ENCODE measurements at places on chromosomes 6 and 20.
A peak's percentile ranks its signal among the peaks of the same experiment; 100 is the strongest.

DNA sequence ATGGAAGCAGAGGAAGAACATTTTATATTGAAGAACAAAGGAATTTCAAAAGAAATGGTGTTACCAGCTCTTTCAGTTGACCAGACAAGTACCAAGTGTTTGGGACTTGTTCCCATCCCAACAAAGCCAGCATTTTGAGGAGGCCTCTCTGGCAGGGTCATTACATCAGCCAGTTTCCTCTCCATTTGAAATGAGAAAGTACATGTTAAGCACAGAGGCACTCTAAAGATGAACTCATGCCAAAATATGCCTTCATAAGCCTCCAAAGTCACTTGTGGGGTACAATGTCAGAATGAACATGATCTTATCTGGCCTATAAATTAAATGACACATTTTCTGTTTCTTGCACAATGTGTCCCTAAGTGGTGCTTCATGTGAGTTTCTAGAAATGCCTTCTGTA is 223.9 kb downstream of the PRL start:
- DNase-seq: no peak

- DNase-seq: peak; percentile 16
Measured at GRCh38 chr6:169933251-169933821, 181.9 kb downstream of the ERMARD start.

DNA sequence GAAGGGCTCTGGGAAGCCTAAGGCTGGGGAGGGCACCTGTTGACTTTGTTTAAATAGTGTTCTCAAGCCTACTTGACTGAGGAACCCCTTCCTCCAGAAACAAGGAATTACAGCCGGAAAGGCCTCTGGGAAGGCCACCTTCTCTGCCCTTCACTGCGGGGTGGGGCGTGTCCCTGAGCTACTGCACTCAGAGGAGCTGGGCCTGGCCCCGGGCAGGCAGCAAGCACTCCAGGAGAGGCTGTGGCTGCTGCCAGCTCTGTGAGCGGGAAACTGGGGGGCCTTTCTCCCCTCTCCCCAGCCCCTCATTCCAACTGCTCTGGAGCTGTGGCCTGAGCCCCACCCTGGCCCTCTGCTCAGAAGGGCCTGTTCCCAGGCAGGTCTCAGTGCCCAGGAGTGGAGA is 4.0 kb upstream of the OSBPL2 start:
- no peak for DNase-seq

DNA sequence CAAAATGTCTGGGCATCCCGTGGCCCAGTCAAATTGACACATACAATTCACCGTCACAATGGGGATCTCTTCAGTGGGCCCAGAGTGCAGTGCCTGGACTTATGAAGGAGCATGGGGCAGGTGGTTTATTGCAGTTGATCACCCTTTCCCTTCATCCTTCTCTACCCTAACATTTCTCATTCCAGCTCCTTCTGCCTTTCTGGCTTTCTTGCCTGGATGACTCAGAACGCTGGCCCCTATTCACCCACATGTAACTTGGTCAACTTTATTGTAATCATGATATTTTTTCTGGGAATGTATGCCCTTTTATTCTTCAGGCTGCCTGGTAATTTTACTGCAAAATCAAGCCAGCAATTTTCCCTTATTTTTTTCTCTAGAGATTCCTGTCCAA is 179.9 kb upstream of the DTNBP1 start:
- DNase-seq: no peak

GRCh38 chr6:43308101-43308989 is at the start of gene CRIP3:
TSS of gene CRIP3 (minus strand) at chr6:43308826. CDS start at chr6:43308792, 34 bp downstream.
- peak; percentile 85 for DNase-seq

DNA sequence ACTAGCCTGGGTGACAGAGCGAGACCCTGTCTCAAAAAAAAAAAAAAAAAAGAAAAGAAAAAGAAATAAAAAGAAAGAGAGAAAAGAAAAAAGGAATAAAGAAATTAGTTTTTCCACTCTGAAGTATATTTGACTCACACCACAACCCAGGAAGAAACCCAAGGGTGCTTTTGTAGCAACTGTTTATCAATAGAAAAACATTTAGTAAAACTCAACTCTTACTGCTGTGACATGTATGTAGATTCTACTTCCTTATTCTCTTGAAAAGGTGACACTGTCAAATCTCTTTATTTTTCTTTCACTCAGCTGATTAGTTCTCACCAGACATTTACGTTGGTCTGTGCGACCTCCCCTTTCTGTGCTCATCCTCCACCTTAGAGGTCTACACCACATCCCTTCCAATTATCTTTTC is 99.9 kb upstream of the SHLD1 start:
- no peak for DNase-seq

DNA sequence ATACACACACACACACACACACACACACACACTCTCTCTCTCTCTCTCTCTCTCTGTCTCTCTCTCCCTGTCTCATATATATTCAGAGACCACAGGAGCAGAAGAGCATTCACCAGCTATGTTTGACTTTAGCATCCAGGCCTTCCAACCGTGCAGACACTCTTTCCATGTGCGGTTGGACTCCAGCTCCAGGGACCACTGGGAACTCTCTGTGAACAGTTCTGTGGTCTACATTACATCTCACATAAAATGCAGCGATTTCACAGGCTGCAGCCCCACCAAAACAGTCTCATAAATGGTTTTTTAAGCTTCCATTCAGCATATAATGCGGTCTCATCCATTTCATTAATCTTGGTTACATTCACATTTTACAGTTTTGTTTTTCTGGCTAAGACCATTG is 508.4 kb upstream of the SULF2 start:
- DNase-seq: no peak

- no peak for DNase-seq
Measured at GRCh38 chr6:109373762-109374161, 8.5 kb downstream of the CD164 start.

DNA sequence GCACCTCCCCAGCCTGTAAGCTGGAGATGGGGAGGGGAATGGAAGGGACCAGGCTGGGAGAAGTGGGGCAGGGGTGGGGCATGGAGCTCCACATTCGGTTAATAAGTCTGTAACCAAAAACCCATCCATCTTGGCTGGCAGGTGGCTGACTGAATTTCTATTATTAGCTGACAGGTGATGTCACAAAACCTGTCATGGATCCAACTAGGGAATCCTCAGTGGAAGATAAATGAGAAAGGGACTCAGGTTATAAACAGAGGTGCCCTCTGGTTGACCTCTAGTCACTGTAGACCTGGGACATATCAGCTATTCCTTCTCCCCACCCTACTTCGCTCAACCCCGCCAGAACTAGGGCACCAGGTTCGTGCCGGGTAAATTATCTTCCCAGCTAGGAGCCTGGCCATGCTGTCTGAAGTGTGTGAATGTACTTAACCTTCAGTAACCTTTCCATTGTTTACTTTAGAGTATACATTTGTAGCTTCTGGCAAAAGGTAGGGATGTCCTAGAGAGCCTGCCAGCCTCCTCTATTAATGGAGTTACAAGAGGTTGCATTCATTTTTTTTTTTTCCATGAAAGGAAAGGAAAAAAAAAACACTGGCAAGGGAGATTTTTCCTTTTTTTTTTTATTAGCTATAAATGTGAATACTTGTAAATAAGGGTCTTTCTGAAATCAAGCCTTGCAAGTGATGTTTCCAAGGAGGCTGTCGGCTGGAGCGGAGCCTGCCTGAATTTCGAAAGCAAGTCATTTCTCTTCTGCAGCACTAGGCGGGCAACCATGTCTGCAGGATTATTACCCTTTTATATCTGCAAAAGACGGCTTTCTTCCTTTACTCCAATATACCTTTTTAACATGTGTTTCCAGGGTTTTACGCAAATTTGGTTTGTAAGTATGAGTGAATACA is 135.9 kb downstream of the TMEM242 start:
- DNase-seq: no peak

DNA sequence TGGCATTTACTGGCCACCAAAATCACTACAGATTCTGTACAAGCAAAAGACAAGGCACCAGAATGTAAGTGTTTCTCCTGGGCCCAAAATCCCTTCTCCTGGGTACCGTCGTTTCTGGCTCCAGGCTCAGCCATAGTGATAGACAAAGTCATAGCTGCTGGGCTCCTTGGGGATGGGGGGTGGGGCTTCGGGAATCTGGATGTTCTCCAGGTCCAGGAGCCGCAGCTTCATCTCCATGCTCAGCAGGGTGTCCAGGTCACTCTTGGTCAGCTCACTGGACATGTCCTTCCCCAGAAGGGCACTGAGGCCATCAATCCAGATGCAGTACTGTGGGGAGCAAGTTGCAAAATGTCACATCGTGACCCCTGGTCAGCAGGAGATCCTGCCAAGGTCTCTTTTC is 39.2 kb downstream of the ELMO2 start:
- DNase-seq: no peak

DNA sequence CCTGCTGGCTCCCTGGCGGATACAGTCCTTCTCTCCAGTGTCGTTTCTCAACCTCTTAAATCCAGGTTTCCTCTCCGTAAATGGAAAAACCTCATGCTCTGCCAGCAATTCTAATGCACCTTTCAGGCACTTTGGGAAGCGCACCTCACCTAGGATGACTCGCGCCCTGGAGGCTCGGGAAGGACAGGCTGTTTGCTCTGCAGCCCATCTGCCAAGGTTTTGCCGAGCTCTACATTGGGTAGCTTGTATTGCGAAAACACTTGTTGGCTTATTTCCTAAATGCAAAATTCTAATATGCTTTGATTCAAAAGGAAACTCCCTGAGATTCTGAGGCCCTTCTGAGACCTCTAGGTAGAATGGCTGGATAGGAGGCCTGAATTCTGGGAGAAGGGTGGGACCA is 102.6 kb upstream of the MLN start:
- DNase-seq: no peak

DNA sequence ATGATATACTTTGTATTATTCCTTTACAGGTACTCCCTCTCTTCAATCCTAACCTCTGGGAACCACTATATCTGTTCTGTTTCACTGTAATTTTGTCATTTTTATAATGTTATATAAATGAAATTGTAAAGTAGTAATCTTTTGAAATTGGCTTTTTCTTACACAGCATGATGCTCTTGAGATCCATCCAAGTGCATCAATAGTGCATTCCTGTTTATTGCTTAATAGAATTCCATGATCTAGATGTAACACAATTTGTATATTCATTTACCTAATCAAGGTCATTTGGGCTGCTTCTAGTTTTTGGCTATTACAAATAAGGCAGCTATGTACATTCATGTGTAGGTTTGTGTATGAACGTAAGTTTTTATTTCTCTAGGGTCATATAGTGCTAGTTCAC is 174.6 kb downstream of the KHDC1L start:
- no peak for DNase-seq

DNA sequence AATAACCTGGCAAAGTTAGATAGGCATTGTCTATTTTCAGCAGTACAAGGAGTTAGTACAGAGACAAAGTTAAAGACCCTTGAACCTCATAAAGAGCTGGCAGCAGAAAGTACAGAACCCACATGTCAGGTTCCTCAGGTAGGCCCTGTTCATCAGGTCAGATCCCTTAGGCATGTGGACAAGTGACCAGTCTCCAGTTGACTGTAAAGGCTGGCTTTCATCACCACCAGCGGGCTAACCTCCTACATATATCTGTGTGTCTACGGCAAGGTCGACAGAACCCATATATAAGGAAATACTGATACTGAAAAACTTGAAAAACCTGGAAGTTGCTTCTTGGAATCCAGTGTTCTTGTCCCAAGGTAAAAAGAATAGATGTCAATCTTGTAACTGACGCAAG is 223.1 kb upstream of the SGK1 start:
- DNase-seq: no peak

DNA sequence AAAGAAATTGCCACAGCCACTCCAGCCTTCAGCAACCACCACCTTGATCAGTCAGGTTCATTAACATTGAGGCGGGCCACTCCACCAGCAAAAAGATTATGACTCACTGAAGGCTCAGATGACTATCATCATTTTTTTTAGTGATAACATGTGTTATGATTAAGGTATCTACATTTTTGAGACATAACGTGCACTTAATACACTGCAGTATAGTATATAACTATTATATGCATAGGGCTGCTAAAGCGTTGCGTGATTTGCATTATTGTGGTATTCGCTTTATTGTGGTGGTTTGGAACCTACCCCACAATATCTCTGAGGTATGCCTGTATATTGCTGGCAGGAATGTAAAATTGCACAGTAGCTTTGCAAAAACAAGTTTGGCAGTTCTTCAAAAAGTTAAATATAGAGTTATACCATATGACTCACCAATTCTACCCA is 6.8 kb upstream of the RIPK1 start:
- DNase-seq: peak; percentile 44

- peak; percentile 4 for DNase-seq
Measured at GRCh38 chr6:32668226-32668747, 1.8 kb upstream of the HLA-DQB1 start.

- no peak for DNase-seq
Measured at GRCh38 chr20:40714109-40714508, 25.1 kb upstream of the MAFB start.

GRCh38 chr6:36946526-36946925 is 8.0 kb upstream of the PI16 start:
- DNase-seq: no peak

- no peak for DNase-seq
Measured at GRCh38 chr6:133674661-133675060, 214.3 kb upstream of the TCF21 start.

- no peak for DNase-seq
Measured at GRCh38 chr6:165511807-165512206, 151.2 kb downstream of the PDE10A start.

- no peak for DNase-seq
Measured at GRCh38 chr6:1901556-1901955, 291.8 kb downstream of the FOXC1 start.

DNA sequence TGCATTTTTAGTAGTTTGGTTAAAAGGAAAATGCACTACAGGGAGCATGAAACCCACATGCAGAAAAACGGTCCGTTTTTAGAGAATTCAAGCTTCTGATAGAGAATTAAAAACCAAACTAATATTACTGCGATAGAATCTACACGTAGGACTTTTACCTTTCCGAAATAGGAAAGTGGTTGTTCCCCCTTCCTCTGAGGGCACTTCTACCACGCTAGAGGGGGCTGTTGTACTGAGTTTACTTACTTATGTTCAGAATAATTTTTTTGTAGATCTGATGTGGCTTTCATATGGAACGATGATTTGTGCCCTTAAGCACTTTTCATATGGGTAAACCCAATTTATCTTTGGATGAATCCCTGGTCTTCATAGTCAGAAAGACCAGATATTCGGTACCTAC is 264.3 kb upstream of the PLN start:
- peak; percentile 46 for DNase-seq

DNA sequence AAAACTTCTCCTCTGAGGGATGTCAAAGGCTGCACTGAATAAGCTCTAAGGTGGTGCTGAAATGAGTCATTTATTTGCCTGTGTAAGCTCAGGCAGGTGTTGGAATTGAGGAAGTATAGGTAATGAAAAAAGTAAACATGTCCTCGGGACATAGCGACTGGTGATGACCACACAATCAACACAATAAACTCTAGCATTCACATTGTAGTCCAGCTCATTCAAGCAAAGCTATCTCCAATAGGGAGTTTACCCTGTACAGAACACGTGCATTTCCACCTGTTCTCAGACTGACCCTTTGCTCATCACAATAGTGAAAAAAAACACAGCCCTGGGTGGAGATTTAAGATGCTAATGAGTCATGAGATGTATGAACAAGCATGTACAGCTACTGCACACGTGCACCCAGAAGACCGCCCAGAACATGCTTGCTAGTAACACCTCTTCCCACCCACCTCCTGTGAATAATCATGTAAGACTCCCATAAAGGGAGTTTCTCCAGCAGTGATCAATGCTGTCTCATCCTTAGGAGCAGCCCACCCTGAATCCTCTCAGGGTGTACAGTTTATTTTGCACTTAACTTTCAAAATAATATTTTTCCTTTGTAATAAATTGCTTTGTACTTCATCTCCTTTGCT is 33.0 kb upstream of the POU5F1 start:
- peak; percentile 83 for DNase-seq

All from RPMI8226 (cell line).